Uterus (tissue), 4 donors: ENCODE measurements at places on chromosomes 5 and 9. TPM values are rescaled to one million over a fixed set of nuclear protein-coding genes. Genes with fewer than 3 reads are reported as not detected.

GRCh38 chr5:137071931-137072330, 427.2 kb downstream of the SPOCK1 start:
- H3K27me3 ChIP-seq: no peaks in the 10 kb centered on the region
- H3K27ac ChIP-seq: peak overlapping the region; percentile 85
- no peak for DNase-seq
- peaks cover 8% of the 10 kb centered on the region for H3K4me1 ChIP-seq
- H3K36me3 ChIP-seq: no peaks in the 10 kb centered on the region
- H3K4me3 ChIP-seq: no peak overlapping the region

DNA sequence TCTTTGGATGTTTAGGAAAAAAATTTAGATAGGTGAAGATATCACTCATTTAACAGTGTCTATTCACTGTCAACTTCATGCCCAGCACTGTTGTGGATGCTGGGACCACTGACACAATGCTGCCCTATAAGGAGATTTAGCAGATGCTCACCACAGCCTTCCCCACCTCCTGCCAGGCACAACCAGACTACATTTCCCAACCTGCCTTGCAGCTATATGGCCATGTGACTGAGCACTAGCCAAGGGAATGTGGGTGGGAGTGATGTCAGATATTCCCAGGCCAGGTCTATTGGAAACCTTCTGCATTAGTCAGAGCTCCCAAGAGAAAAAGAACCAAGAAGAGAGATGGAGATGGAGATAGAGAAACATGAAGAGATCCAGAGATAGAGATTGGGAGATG, 302.6 kb upstream of the TAS2R1 start:
- no peaks in the 10 kb centered on the region for H3K4me1 ChIP-seq
- no peaks in the 10 kb centered on the region for H3K27me3 ChIP-seq
- H3K36me3 ChIP-seq: no peaks in the 10 kb centered on the region
- DNase-seq: no peak
- H3K4me3 ChIP-seq: no peak overlapping the region
- H3K27ac ChIP-seq: no peak overlapping the region

Gene ANKRD34B
- not detected for total RNA-seq

- H3K4me3 ChIP-seq: no peak overlapping the region
- no peak for DNase-seq
- H3K27me3 ChIP-seq: no peaks in the 10 kb centered on the region
- H3K4me1 ChIP-seq: no peaks in the 10 kb centered on the region
- H3K36me3 ChIP-seq: no peaks in the 10 kb centered on the region
- H3K27ac ChIP-seq: no peak overlapping the region
Measured at GRCh38 chr5:177040814-177041420, 18.4 kb downstream of the ZNF346 start.

- no peak overlapping the region for H3K27ac ChIP-seq
- DNase-seq: no peak
Measured at GRCh38 chr5:9869616-9870288, 239.6 kb upstream of the TAS2R1 start.

- no peak overlapping the region for H3K27ac ChIP-seq
- H3K4me1 ChIP-seq: no peaks in the 10 kb centered on the region
- no peaks in the 10 kb centered on the region for H3K36me3 ChIP-seq
- no peak overlapping the region for H3K4me3 ChIP-seq
Measured at GRCh38 chr5:127441799-127442484, 75.5 kb upstream of the PRRC1 start.

GRCh38 chr9:127053057-127053821, 69.2 kb downstream of the ANGPTL2 start:
- no peaks in the 10 kb centered on the region for H3K36me3 ChIP-seq
- peak; percentile 49 for DNase-seq
- H3K27ac ChIP-seq: peak overlapping the region; percentile 85
- H3K27me3 ChIP-seq: no peaks in the 10 kb centered on the region

- H3K36me3 ChIP-seq: no peaks in the 10 kb centered on the region
- no peak for DNase-seq
- H3K4me3 ChIP-seq: no peak overlapping the region
- H3K27ac ChIP-seq: no peak overlapping the region
Measured at GRCh38 chr5:157596487-157596886, 20.9 kb upstream of the ADAM19 start.

GRCh38 chr9:109918339-109919163, 138.6 kb downstream of the PALM2AKAP2 start:
- H3K27ac ChIP-seq: no peak overlapping the region
- DNase-seq: no peak
- H3K4me1 ChIP-seq: no peaks in the 10 kb centered on the region
- no peaks in the 10 kb centered on the region for H3K36me3 ChIP-seq
- no peak overlapping the region for H3K4me3 ChIP-seq

DNA sequence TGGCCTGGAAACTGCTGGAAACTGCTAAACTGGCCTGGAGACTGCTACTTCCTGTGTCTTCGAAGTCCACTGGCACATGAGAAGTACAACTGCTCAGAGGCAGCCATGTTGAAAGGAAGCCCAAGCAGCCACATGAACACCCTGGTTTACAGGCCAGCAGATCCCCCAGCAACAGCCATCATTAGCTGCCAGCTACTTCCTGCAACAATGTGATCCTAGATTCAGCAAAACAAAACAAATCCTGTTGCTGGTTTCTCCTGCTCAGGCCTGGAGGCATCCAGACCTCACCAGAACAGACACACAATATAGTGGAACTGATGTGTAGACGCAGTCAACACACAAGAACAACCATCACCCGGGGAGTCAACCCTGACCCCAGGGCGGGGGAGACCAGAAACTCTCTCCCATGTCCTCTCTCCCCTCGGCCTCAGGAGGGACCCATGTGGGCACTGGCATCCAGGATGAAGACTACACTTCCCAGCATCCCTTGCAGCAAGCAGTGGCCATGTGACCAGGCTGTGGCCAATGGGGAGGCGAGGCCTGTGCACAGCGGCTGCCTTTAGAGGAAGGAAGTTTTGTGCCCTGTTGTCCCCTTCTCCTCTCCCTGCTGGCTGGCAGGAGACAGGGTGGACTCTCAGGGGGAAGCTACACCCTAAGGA, 9.2 kb upstream of the LCN15 start:
- no peak overlapping the region for H3K27ac ChIP-seq
- H3K36me3 ChIP-seq: no peaks in the 10 kb centered on the region
- no peaks in the 10 kb centered on the region for H3K27me3 ChIP-seq

DNA sequence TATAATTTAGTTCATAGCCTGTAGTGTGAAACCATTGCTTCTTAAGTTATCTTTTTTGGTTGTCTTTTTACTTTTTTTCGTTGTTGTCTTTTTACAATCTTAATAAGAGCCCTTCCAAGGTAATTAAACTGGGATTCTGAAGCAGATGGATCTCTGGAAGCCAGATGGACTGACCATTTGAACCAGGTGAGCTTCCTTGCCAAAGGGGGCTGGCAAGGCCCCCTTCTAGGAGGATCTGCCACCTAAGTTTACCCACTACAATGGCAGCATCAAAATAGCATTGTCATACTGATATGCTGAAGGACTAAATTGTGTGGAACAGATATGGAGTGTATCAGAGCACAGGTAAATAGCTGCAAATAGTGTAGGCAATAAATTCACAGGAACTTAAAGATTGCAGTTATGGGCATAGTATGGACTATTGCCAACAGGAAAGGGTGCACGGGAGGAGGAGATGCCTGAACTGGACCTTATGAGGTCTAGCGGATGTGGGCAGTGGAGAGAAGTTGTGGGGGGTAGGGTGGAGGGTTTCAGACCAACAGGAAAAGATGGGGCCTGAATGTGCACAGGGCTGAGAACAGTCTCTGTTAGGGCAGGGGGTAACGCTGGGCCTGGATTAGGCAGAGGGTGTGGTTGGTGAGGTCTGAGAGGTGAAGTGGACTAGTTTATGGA, 61.5 kb upstream of the CTXN3 start:
- no peaks in the 10 kb centered on the region for H3K4me1 ChIP-seq
- no peaks in the 10 kb centered on the region for H3K27me3 ChIP-seq
- H3K36me3 ChIP-seq: no peaks in the 10 kb centered on the region
- DNase-seq: no peak
- no peak overlapping the region for H3K27ac ChIP-seq

GRCh38 chr5:172906888-172907287, 52.3 kb upstream of the RPL26L1 start:
- peak; percentile 70 for DNase-seq
- no peak overlapping the region for H3K4me3 ChIP-seq
- H3K4me1 ChIP-seq: peaks cover 27% of the 10 kb centered on the region
- no peaks in the 10 kb centered on the region for H3K27me3 ChIP-seq

- no peaks in the 10 kb centered on the region for H3K27me3 ChIP-seq
- H3K36me3 ChIP-seq: no peaks in the 10 kb centered on the region
- DNase-seq: no peak
- no peak overlapping the region for H3K27ac ChIP-seq
- no peak overlapping the region for H3K4me3 ChIP-seq
- no peaks in the 10 kb centered on the region for H3K4me1 ChIP-seq
Measured at GRCh38 chr5:91443761-91444467, 60.8 kb upstream of the ARRDC3 start.

DNA sequence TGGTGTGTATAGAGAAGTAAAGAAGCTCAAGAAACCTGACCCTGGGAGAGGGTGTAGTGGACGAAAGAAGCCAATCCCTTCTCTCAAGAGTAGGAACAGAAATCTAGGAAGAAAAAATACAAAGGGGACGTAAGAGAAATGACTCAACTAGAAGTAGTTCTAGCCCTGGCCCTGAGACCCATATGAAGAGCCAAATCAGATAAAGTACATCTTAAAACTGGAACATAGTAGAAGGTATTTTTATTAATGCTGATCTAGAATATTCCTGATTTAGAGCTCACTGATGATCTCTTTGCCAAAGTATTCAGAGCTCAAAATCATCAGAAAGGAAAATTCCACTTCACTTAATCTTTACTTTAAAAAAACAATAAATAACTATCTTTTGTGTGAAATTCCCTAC, 184.8 kb downstream of the MLLT3 start:
- DNase-seq: no peak
- no peaks in the 10 kb centered on the region for H3K36me3 ChIP-seq
- H3K4me1 ChIP-seq: no peaks in the 10 kb centered on the region
- no peak overlapping the region for H3K27ac ChIP-seq

Gene LHX3
- not detected for total RNA-seq

DNA sequence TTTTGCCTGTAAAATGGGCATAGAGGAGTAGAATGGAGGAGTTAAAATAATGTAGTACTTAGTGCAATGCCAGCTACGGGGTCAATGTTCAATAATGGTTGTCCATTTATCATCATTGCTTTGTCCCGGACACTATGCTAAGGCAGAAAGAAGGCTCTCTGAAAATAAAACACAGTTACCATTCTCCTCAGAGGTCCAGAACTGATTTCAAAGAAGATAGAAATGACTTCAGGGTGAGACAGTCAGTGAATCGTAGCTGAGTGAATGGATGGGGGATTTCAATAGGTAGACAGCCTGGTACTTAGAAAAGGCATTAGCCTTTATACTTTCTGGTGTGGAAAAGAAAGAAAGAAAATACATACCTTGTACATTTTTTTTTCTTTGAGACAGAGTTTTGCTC, 1.2 kb upstream of the AK3 start:
- no peaks in the 10 kb centered on the region for H3K27me3 ChIP-seq
- DNase-seq: no peak
- H3K36me3 ChIP-seq: no peaks in the 10 kb centered on the region

DNA sequence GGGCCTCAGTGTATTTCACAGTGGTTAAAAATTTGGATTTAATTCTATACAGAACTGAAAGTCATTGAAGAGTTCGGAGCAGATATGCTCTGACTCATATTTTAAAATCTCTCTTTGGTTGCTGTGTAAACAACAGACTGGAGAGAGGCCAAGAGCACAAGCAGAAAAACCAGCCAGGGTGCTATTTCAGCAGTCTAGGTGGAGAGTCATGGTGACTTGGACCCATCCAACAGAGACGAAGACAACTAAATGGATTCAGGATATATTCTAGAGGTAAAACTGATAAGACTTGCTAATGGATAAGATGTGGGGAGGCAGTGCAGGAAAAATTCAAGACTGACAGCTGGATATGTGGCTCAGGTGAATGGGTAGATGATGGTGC, 168.9 kb downstream of the MAPKAP1 start:
- DNase-seq: no peak
- no peaks in the 10 kb centered on the region for H3K36me3 ChIP-seq
- H3K4me3 ChIP-seq: no peak overlapping the region

DNA sequence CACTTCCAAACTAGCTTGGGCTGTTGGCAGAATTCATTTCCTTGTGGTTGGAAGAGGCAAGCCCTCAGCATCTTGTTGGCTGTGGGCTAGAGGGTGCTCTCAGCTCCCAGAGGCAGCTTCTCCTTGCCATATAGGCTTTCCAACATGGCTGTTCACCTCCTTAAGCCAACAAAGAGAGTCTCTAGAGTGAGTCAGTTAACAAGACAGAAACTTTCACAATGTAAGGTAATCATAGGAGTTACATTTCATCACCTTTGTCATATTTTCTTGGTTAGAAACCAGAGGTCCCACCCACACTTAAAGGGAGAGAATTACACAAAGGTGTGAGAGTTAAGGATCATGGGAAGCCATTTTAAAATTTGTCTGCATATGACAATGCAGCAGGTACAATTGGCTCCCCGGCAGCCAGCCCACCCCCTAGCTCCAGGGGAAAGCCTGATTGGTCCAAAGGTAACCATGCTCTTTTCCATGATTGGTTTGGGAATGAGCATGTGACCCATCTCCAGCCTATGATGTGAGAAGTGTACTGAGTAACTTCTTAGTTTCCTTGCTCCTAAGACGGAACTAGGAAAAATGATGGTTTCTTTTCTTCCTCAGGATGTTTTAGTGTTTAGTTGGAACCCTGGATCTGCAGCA, 109.8 kb upstream of the MSX2 start:
- no peak overlapping the region for H3K4me3 ChIP-seq
- no peaks in the 10 kb centered on the region for H3K36me3 ChIP-seq

Gene IFNK
- total RNA-seq: not detected

Gene PCDHA1
- total RNA-seq: 0.41 TPM

DNA sequence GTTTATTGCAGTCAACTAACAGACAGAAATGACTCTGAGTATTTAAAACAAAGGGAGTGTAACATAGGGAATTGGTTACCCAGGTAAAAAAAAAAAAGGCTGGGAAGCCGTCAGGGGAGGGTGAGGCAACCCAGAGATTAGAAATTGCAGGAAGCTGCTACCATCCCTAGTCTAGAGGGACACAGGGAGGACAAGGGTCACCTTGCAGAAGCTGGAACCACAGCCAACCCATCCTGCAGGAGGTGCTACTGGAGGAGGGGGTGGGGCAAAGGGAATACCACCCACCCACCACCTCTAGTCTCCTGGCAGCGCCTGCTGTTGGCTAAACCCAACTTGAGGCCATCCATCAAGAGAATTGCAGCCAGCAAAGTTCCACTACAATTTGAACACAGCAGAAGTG, 6.5 kb downstream of the CAST start:
- H3K27ac ChIP-seq: no peak overlapping the region
- no peaks in the 10 kb centered on the region for H3K36me3 ChIP-seq
- no peak for DNase-seq
- no peaks in the 10 kb centered on the region for H3K4me1 ChIP-seq
- H3K4me3 ChIP-seq: no peak overlapping the region

Gene RASGRF2
- 13.7 TPM for total RNA-seq

DNA sequence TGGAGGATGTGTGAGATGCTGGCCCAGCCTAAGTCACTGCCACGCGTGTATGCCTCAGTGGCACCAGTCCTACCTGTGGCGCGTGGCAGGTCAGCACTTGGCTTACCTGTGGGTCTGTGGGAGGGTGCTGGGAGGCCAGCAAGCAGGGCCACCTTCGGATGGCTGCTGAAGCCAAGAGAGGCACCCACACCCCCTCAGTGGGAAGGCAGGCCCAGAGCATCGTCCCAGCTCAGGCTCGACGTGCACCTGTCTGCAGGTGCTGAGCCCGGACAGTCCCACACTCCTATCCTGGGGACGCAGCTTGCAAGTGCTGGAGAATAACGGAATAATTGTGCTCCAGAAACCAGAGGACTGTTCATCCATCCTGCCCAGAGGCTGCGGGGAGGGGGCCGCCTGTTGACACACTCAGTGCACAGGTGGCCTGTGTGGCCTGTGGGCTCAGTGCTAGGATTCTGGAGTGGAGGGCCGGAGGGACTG, 24.0 kb downstream of the NKD2 start:
- no peaks in the 10 kb centered on the region for H3K4me1 ChIP-seq
- H3K27me3 ChIP-seq: no peaks in the 10 kb centered on the region
- no peak overlapping the region for H3K4me3 ChIP-seq
- H3K27ac ChIP-seq: no peak overlapping the region
- DNase-seq: no peak
- H3K36me3 ChIP-seq: no peaks in the 10 kb centered on the region
